ENCODE measurements at places on chromosomes 5 and 9.

- DNase-seq = no peak
Measured at GRCh38 chr5:82822634-82822927, 254.6 kb downstream of the TMEM167A start.

GRCh38 chr5:105917189-105917588, 1753.5 kb downstream of the EFNA5 start:
- no peak for DNase-seq

DNA sequence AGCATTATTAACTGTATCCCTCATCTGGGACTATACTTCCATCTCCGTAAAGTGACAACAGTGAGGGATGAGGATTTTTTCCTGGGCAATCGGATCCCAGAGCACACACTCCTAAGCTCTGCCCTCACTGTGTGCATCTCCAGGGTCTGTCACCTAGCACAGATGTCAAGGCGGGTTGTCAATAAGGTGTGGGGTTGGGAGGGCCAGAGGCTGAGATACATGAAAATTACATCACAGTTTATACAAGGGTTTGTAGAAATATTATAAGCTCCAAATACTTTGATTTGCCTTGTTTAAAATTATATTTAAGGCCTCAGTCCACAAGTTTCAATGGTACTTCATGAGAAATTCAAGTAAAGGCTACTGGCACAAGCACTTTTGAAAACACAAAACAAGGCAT, 4.5 kb downstream of the ADAMTS12 start:
- DNase-seq = no peak

DNA sequence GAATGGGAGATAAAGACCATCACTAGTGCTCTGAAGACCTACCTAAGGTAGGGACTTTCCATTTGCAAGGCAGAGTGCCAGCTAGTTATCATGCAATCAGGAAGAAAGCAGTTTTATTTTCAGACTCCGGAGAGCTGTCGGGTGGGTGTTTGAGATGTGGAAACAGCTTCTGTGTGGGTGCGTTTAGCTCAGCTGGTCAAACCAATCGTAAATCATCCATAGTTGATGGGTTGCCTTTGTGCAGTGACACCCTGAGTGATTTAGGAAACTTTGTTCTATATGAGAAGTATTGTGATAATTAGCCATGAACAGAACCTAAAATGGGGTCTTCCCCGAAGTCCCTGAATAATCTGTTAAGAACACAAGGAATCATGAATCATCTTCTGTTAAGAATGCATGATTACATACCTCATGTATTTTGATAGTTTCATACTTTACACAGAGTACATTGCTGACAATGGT, 284.3 kb downstream of the ARHGAP26 start:
- peak; percentile 63 for DNase-seq

GRCh38 chr5:51227963-51228470, 155.2 kb upstream of the ISL1 start:
- DNase-seq = no peak

- no peak for DNase-seq
Measured at GRCh38 chr5:16410338-16410737, 55.3 kb downstream of the ZNF622 start.

DNA sequence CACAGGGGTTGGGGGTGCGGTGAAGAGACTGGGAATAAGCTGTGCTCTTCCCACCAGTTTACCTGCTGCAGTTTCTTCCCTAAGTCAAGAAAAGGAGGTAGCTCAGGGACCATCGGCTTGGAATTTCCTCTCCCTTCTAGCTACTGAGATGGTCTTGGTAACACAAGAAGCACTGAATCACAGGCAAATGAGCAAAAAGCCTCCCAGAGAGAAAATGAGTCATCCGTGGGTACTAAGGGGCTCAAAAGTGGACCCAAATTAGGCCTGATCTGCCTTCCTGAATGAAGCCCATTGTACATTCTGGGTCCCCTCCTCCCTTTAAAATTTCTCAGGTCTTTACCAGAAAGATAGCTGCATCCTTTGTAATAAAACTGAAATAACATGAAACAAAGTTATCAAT, 49.9 kb downstream of the PTPN3 start:
- no peak for DNase-seq

- DNase-seq = no peak
Measured at GRCh38 chr9:130370226-130370625, 74.5 kb upstream of the ASS1 start.

GRCh38 chr9:111458139-111459009, 25.8 kb downstream of the ECPAS start:
- no peak for DNase-seq

GRCh38 chr5:171520300-171521174, 101.1 kb downstream of the FGF18 start:
- peak; percentile 19 for DNase-seq

DNA sequence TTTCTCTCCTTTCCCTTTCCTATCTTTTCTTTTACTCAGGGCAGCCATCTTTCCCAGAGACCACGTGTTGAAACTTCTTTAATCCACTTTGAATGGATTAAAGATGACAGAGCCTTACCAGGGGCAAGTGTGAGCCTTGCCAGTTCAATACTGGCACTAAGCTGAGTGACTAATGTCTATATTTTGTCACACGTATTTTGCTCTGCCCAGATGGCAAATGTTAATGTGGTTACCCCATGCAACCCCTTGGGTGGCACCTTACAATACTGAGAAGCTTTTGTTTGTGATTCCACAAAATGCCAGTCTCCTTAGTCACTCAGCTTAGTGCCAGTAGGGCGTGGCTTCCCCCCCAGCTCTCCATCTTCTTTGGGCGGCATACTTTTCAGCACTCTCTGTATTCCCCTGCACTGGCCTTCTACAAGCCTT, 24.8 kb downstream of the ANXA1 start:
- no peak for DNase-seq

DNA sequence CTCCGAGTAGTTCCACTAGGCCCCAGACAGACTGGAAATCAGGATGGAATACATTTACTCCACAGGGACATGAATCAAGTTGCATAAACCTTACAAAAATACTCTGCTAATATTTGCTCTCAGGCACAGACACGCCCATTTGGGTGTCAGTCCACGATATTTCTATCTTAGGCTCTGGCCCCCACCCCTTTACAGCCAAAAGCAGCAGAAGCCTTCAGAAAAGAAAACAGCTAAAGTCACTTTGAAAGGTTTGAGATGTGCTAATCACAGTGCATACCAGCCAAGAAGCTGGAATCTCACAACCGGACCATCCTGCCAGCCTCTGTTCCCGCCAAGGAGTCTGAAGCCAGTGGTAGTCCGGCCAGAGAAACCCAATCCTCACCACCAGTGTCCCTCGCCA, 22.6 kb downstream of the PTPN3 start:
- DNase-seq = no peak

GRCh38 chr9:123355761-123356431, at the start of gene CRB2:
TSS of gene CRB2 (plus strand) at chr9:123356197. CDS start at chr9:123356261, 64 bp downstream.
- DNase-seq = peak; percentile 36

DNA sequence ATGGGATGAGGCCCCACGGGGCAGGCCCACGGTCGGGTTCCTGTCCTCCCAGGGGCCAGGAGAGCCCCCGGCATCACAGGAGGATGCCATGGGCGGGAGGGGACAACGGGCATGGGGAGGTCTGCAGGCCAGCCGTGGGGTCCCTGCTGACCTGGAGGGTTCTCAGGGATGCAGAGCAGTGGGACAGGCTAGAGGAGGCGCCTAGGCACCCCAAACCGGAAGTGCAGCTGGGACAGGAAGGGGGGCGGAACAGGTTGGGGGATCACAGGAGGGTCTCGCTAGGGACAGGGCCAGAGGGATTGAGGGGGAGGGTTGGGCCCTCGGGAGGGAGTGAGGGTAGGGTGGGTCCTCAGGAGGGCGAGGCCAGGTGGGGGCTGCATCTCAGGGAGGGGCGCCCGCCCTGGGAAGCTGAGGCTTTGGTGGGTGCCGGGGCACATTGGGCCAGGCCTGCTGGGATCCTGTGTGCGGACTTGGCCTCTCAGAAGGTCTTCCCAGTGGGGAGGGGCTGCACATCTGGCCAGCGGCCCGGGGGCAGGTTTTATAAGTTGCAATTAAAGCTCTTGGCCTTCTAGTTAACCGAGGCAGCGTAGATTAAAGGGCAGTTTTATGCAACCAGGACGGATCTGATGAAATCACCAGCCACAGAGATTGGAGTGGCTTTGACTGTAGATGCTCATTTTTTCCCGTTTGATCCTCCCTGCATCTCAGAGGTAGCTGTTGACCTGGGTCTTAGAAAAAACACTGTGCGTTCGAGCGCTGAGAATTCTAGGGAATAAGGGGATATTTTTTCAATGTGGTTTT, 20.1 kb downstream of the NKD2 start:
- DNase-seq = no peak

GRCh38 chr9:105539452-105539851, 18.5 kb upstream of the FKTN start:
- no peak for DNase-seq

DNA sequence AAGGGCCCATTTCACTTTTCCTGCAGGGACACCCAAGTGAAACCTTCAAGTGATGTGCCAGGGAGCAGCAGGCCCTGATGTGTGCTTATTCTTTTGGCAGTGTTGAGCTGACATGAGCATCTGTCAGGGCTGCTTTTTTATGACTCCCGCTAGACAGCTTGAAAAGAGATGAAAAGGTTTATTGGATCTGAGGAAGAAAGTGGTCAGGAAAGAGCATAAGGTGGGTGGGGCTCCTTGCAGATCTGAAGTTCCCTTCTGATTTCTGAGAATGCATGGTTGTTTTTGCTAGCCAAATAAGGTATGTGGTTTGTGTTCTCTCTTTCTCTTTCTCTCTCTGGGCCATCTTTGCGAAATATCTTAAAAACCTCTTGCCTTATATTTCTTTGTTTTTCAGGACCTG, 316.1 kb downstream of the DMRT2 start:
- DNase-seq = no peak

GRCh38 chr5:151720215-151720614, 33.5 kb upstream of the SPARC start:
- no peak for DNase-seq

GRCh38 chr9:113876993-113877368, 872 bp downstream of the ZNF618 start:
- DNase-seq = no peak

DNA sequence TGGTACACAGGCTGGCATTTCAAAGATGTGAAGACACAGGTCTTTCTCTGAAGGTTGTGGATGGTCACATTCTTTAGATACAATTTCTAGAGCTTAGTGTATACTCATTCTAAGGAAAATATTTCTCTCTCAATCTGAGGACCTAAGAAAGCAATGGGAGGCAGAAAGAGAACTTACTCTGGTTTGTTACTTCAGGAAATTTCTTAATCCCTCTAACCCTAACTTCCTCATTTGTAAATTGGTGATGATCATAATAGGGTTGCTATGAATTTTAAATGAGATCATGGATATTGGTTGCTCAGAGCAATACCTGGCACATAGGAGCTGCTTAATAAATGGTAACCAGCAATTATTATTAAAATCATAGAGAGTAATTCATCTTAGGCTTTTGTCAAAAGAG, 22.1 kb downstream of the FAM170A start:
- no peak for DNase-seq

GRCh38 chr9:14909961-14910805, at the start of gene FREM1:
TSS of gene FREM1 (minus strand) at chr9:14910428. CDS start at chr9:14868977, 41,451 bp downstream.
- DNase-seq = peak; percentile 16
